AG04450 (cell line): ENCODE measurements at places on chromosomes 2 and 18.

GRCh38 chr18:36181898-36182506 is 5.3 kb upstream of the MOCOS start:
- no peak for DNase-seq

DNA sequence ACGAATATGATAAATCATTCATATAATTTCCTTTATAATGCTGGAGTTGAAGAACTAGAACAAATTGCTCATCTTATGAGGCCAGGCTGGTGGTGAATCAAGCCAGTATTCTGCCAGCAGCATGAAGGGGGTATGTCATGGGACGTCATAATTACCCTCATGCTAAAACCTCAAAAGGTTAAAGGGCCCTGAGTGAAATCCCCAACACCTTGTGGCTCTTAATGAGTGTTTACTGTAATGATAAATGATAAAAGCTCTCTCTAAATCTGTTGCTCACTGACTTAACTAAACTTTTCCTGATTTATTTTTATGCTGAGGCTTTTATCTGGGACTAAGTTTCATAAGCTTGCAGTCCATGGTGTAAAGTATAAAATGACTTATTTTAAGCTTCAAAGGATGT is 18.3 kb upstream of the NEDD4L start:
- DNase-seq = no peak

- no peak for DNase-seq
These were observed 43.0 kb downstream of the ZNF519 start for GRCh38 chr18:14089191-14089590.

DNA sequence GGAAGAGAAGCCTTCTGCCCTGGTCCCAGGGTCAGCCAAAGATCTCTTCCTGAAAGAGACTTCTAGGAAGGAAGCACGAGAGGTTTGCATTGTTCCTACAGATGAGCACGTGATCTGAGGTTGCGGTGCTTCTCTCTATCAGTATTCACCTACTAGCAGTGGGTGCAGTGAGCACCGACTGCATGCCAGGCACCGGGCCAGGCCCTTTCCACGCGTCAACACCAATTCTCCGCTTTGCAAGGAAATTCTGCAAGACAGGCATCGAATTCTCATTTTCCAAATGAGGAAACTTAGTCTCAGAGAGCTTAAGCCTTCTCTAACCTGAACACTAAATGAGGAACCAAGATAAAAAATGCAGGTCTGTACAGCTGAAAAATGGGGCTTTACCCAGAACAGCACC is 151.5 kb upstream of the MYCN start:
- DNase-seq = no peak

DNA sequence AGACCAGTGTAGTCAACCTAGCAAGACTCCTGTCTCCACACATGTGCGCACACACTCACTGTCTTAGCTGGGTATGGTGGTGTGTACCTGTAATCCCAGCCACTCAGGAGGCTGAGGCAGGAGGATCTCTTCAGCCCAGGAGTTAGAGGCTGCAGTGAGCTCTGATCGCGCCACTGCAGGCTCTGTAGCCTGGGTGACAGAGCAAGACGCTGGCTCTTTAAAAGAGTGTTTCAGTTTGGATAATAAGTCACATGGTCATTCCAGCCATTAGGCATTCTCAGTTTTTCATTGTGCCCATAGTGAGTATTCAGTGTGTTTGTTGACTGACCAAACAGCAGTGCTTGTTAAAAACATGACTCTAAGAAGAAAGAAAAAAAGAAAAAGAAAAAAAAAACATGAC is 31.0 kb downstream of the RAB10 start:
- no peak for DNase-seq

DNA sequence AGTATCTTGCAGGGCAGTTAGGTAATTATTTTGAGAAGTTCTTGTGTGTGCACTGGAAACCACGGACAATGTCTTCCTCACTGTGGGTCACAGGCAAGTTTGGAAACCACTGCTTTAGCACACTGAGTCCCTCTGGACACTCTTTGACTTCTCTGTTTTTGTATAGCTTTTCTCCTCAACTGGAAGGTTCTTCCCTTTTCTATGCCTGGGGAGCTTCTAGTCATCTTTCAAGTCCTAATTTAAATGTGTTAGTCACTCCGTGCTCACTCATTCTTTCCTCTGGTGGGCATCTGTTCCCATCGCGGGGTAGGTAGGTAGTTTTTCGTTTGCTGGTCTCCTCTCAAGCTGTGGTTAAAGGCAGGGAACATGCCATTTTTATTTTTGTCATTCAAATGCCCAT is 32.1 kb downstream of the E2F6 start:
- no peak for DNase-seq

GRCh38 chr2:113930448-113930847 is 40.6 kb downstream of the ACTR3 start:
- DNase-seq = no peak

DNA sequence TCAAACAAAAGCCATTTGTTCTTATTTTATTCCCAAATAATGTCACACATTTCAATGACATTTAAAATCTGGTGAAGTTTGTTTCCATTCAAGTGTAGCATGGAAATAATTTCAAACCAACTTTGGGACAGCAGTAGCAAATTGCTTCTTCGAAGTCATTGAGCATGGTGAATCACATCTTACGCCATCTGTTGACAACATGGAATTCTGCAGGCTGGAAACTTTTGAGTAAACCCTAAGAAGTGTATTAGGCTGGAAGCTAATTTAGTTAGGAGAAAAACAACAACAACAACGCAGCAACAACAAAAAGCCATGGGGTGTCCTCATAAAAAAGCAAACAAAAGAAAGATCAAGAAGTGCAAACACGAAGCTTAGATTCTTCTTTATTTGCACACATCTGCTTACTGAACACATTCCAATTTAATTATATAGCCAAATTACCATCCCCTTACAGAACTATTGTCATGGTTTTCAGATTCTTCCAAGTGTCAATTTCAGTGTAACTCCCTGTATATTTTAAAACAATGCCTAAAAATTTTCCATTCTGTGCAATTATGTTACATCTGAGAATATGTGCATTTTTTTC is 659.0 kb upstream of the CDH7 start:
- DNase-seq = no peak

DNA sequence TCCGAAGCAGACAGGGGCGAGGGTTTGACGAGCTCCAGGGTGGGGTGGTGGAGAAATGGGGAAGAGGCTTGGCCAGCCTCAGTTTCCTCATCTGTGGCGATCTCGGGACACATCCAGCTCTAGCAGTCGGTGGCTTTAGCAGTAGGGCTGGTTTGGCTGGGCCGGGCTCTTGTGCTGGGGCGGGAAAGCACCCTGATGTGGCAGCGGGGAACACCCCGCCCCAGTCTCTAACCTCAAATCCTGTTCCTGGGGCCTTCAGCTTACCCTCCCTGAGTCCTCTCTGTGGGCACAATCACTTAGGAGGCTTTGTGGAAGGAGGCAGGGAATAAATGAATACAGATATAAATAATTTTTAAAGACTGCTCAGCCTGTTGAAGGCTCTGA is 26.5 kb upstream of the MCFD2 start:
- no peak for DNase-seq

- no peak for DNase-seq
These were observed 126.1 kb downstream of the OLA1 start for GRCh38 chr2:174122185-174122584.

- DNase-seq = no peak
These were observed 82.8 kb upstream of the DTNA start for GRCh38 chr18:34627137-34627920.

DNA sequence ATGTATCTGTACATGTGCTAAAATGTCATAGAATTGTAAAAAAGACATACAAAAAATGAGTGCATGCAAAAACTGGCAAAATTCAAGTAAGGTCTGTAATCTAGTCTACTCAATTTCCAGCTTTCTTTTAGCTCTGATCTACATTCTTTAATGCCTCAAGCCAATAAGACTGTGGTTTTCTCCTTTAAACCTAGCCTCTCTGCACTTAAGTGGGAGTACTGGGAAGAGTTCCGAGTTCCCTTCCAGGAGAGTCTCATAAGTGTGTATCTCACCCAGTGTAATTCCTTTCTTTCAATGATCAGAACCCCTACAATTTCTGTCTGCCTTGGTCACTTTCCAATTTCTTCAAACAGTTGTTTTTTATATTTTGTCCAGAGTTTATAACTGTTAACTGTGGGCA is 150.1 kb downstream of the PTRHD1 start:
- no peak for DNase-seq
